ENCODE measurements at places on chromosomes 11 and 22.

GRCh38 chr11:62908468-62909072 is 12.6 kb downstream of the CHRM1 start:
- DNase-seq, result no peak

DNA sequence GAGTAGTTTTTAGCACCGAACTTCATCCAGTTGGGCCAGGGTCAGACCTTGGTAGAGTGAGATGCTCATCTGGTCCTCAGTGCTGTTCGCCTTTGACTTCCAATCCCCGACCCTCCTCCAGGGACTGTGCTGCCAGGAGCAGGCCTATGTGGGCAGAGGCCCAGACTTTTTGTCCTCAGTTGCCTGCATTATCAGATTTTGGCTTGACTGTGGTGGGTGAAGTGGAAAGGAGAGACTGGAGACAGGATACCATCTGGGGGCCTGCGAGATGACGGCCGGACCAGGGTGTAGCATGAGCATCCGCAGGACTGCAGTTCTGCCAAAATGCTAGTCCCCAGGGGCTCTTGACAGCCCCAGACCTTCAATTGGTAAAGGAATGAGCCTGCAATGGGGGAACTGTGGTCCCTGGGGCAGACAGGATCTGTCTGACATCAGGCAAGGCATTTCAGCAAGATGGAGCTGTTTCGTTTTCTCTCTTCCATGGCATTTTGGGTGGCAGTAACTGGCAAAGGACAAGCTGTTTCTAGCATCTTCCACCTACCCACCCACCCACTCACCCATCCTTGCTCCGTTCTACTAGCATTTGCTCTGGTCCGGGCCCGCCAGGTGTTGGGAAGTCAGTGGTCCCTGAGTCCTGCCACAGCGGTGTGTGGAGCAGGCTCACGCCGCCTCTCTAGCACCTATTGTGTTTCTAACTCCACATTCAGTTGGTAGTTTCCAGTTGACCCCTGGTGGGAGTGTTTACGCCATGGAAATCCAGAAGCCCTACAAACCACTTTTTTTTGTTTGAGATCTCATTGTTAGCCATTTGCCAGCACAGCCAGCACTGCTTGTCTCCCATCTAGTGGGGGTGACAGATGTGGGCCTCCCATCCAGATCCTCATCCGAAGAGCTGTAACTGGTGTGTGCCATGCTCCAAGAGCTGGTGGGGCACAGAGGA is 53.5 kb downstream of the OTOG start:
- DNase-seq, result no peak

DNA sequence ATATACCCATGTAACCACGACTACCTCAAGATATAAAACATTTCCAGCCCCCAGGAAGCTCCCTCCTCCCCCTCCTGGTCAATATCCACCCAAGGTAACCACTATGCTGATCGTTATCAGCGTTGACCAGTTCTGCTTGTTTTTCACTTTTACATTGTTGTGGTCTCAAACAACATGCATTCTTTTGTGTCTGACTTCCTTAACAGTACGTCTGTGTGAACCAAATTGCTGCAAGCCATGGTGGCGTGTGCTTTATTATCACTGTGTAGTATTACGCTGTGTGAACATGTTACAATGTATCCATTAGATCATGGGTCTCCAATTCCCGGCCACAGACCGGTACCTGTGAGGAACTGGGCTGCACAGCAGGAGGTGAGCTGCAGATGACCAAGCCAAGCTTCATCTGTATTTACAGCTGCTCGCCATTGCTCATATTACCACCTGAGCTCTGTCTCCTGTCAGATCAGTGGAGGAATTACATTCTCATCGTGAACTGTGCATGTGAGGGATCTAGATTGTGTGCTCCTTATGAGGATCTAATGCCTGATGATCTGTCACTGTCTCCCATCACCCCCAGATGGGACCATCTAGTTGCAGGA is 15.5 kb upstream of the GRK3 start:
- DNase-seq, result no peak

- peak; percentile 87 for DNase-seq
Observed at GRCh38 chr22:31952472-31952871, 8.1 kb downstream of the YWHAH start.

GRCh38 chr11:34680206-34680605 is 59.3 kb downstream of the EHF start:
- DNase-seq, result no peak

- DNase-seq, result no peak
Observed at GRCh38 chr22:36930041-36930935, 16.9 kb downstream of the CSF2RB start.

DNA sequence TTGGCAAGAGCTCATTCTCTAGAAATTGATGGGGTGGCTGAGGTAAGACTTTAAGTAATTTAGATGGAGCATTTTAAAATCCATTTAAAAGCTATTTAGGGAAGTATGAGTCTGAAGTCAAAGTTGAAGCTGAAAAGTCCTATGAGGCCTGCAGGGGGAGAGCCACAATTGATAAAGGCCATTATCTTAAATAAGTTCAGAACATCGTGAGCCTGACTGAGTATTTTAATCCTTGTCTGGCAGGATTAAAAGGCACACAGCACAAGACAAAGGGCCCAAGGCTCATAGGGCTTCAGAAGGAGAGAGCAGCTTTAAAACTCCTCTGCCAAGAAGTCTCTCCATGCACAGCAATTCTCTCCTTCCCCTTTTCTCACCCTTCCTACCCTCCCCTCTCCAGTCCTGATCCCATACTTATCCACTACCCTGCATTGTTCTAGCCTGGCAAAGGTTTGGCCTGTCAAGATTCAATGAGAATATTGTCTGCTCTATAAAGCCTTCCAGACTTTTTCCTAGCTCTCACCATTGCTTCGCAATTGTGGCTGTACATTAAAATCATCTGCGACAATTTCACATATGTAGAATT is 1312.9 kb downstream of the FAM181B start:
- DNase-seq, result no peak

DNA sequence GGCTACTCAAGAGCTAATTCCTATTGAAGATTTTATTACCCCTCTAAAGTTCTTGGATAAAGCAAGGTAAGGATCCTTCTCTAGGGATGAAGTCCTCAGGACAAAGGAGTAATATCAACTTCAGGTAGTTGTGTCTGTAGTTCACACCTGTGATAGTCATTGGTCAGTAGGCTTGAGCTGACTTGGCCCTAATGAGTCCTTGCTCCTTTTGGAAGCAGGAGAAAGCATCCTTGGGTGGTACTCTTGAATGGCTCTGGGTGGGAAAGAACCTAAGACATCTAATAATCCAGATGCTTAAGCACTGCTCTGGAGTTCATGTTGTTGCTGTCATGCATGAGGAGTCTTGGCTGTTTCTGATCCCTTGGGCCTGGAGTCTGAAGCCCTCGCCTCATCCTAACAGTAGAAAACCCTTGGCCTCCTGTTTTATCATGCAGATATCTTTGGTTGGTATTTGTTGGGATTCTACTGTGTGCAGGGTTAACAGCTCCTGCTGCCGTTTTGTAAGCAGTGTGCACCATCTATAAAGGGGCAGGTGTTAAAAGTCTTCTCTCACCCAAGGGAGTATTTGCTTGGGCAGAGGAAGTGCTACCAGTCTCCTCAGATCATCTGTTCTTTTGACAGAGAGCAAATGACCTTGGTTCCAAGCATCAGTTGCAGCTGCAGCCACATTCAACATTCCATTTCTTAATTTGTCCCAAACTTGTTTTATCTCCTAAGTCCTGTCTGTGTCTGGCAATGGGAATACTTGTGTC is 2.7 kb downstream of the MRPL40 start:
- no peak for DNase-seq

GRCh38 chr22:45541382-45541979 is 38.8 kb downstream of the FBLN1 start:
- DNase-seq, result no peak

GRCh38 chr11:61173456-61173855 is 12.2 kb upstream of the VPS37C start:
- DNase-seq, result no peak

- no peak for DNase-seq
Observed at GRCh38 chr11:59164028-59164427, 7.9 kb upstream of the DTX4 start.

DNA sequence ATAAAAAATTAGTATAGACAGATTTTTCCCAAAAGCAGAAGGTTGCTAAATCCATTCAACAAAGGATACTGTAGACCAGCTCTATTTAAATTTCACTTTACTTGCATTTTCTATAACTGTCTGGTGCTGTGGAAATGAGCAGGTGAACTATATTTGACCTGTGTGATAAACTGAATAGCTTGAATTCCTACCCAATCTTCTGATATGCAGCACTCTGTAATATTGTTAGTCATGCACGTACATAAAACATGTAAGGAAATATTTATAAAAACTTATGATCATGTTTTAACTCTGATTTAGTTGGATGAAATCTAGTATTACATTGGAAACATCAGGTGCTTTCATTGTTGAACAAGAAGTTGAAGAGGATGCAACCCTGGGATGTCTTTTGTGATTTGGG is 213.6 kb downstream of the DBX1 start:
- DNase-seq, result no peak

- no peak for DNase-seq
Observed at GRCh38 chr11:2074266-2074825, 64.8 kb downstream of the IGF2 start.

- DNase-seq, result no peak
Observed at GRCh38 chr11:11476499-11476898, 123.4 kb upstream of the CSNK2A3 start.

DNA sequence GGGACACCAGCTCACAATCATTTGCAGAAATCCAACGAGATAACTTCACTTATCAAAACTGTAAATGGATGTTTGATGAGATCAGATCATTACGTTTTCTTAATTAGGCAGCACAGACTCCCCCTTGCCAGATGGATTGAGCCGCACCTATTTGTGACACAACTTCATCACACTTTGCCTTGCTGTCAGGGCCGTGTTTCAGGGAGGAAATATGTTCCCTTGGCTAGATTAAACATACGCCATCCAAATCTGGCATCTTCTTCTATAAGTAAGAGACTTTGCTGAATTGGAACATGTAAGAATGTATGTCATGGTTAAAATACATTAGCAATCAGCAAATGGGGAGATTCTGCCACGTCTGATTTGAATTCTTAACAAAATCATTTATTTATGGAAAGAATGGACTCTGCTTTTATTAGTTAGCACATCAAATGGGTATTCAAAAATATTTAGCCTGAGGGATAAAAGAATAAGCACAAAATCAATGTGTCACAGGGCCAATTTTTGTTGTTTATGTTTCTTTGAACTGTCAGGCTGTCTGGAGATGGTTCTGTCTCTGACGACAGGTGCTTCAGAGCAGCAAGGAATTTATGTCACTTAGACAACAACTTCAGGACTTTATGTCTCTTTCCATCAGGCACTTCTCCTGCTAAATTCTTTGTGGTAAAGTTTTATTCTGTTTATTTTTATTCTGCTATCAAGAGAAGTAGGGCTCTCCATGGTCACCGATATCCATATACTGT is 326.1 kb upstream of the NCAM1 start:
- no peak for DNase-seq

DNA sequence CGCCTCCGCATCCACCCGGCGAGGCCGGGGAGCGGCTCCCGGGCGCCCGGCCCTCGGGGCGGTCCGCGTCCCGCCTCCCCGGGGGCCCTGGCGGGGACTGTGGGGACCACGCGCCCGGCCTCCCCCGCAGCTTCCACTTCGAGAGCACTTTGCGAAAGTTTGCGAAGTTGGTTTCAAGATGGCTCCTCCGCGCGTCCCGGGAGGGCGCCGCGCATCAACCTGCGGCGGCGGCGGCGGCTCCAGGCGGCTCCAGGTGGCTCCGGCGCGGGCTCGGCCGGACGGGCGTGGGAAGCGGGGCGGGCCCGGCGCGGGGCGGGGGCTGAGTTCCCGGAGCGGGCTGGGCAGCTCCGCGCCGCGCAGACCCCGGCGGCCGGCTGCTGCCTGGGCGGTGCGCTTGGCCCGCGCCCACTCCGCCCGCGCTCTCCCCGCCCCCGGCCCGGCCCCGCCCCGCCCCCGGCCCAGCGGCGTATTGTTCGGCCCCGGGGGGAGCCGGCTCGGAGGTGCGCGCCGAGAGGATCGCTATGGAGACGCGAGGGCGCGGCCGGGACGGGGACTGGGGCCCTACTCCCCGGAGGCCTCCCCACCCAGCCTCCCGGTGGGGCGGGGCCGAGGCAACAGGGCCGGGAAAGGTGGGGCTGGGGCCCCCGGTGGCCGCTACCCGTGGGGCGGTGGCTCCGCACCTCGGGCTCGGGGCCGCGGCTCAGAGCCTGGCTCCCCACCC is at the start of gene CELSR1:
CELSR1 (minus strand) TSS at position 396 of the 721 bp plus-strand sequence. CDS start 450 bp downstream, outside the sequence.
- DNase-seq, result no peak

- peak; percentile 46 for DNase-seq
Observed at GRCh38 chr22:33519071-33519973, 401.0 kb downstream of the LARGE1 start.

DNA sequence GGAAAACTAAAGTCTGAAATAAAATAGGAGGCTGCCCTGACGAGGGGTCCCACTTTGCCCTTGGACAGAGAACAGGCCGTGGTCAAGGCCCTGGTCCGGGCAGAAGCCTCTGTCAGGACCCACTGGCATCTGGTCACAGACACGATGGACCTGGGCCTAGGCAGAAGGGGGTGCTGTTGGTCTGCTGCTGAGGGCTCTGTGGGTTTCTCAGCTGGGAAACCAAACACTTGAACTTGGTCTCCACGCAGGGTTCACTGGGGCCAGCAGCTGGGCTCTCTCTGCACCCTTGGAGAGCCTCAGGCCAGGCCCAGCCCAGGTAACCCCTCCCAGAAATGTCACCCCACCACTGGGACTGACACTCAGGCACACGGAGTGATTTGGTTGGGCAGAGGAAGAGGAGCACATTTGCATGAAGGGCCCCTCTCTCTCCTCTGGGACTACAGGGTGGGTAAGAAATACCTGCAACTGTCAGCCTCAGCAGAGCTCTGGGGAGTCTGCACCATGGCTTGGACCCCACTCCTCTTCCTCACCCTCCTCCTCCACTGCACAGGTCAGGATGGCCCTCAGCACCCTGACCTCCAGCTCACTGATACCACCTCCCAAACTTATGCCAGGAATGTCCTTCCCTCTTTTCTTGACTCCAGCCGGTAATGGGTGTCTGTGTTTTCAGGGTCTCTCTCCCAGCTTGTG is 48.1 kb upstream of the TOP3B start:
- DNase-seq, result no peak

- no peak for DNase-seq
Observed at GRCh38 chr11:79488286-79488685, 47.5 kb upstream of the TENM4 start.

GRCh38 chr11:65857853-65858680 is at the start of gene CFL1:
Gene CFL1 (minus strand): TSS chr11:65858180. CDS start chr11:65858099, 81 bp downstream.
- DNase-seq, result peak; percentile 99

DNA sequence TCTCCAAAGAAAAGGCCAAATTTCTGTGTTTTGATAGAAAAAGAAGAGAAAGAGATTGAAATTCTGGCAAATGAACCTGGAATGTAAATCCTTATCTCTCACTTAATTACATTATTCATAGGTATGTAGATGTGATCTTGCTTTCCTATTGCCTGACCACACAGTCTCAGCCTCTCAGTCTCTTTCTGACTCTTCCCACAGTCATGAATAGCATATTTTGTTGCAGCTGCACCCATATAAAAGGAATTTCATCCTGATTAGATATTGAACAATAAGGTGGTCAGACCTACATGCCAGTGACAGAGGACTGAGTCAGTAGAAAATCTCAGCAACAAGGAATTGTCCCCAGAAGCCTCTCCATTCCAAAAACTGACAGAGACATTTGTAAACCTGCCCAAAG is 62.9 kb upstream of the LRRC4C start:
- DNase-seq, result peak; percentile 34

GRCh38 chr22:37183432-37184379 is 4.3 kb downstream of the C1QTNF6 start:
- DNase-seq, result no peak

GRCh38 chr11:100682247-100682969 is 4.7 kb upstream of the ARHGAP42 start:
- peak; percentile 62 for DNase-seq

Measured in astrocyte of the spinal cord (primary cell).